Tracheal epithelial cell (primary cell): ENCODE measurements at places on chromosomes 5 and 9. TPM values are rescaled to one million over a fixed set of nuclear protein-coding genes. Genes with fewer than 3 reads are reported as not detected.

The TMEM252 gene
- total RNA-seq = not detected in 2 replicates

The PRR16 gene
- total RNA-seq = 0.48 TPM in 1 of 2 replicates, not detected in the other

The TMEM232 gene
- total RNA-seq = 1.4 and 1.5 TPM in 2 replicates

The RACK1 gene
- total RNA-seq = 5,776 and 7,484 TPM in 2 replicates

The DMGDH gene
- total RNA-seq = 2.7 and 9.2 TPM in 2 replicates

The SLCO6A1 gene
- not detected in 2 replicates for total RNA-seq

The IGFBPL1 gene
- total RNA-seq = under 0.01 TPM in 1 of 2 replicates, not detected in the other

The WDR38 gene
- total RNA-seq = not detected in 2 replicates

The C5orf52 gene
- not detected in 2 replicates for total RNA-seq

The LEAP2 gene
- total RNA-seq = 0.21 and 0.48 TPM in 2 replicates

The ELAVL2 gene
- total RNA-seq = 0.24 TPM in 1 of 2 replicates, not detected in the other

The CTNND2 gene
- not detected in 2 replicates for total RNA-seq

The PCDHGA7 gene
- 0.21 and 0.24 TPM in 2 replicates for total RNA-seq

The GGTA1 gene
- under 0.01 TPM in 1 of 2 replicates, not detected in the other for total RNA-seq

The PCSK1 gene
- not detected in 2 replicates for total RNA-seq

The N4BP3 gene
- 3.8 and 4.8 TPM in 2 replicates for total RNA-seq

The SPINK1 gene
- total RNA-seq = 3.6 TPM in 1 of 2 replicates, not detected in the other

The COL15A1 gene
- under 0.01 TPM in 1 of 2 replicates, not detected in the other for total RNA-seq

The SLC27A6 gene
- total RNA-seq = 0.96 TPM in 1 of 2 replicates, not detected in the other

The PHF24 gene
- total RNA-seq = under 0.01 and 0.48 TPM in 2 replicates

The SLC25A48 gene
- total RNA-seq = not detected in 2 replicates

The DNM1 gene
- 2.8 and 6.5 TPM in 2 replicates for total RNA-seq

The ZBTB26 gene
- total RNA-seq = 1.4 and 2.1 TPM in 2 replicates

The AK8 gene
- total RNA-seq = 0.48 TPM in 1 of 2 replicates, not detected in the other

The INSL4 gene
- total RNA-seq = not detected in 2 replicates

The OR13F1 gene
- not detected in 2 replicates for total RNA-seq

The NUTM2G gene
- not detected in 2 replicates for total RNA-seq
